ENCODE measurements at places on chromosomes 11 and 22.

- no peak for DNase-seq
Measured at GRCh38 chr22:39722501-39722900, 151.9 kb downstream of the CACNA1I start.

- no peak for DNase-seq
Measured at GRCh38 chr11:126874831-126875230, 125.7 kb downstream of the KIRREL3 start.

DNA sequence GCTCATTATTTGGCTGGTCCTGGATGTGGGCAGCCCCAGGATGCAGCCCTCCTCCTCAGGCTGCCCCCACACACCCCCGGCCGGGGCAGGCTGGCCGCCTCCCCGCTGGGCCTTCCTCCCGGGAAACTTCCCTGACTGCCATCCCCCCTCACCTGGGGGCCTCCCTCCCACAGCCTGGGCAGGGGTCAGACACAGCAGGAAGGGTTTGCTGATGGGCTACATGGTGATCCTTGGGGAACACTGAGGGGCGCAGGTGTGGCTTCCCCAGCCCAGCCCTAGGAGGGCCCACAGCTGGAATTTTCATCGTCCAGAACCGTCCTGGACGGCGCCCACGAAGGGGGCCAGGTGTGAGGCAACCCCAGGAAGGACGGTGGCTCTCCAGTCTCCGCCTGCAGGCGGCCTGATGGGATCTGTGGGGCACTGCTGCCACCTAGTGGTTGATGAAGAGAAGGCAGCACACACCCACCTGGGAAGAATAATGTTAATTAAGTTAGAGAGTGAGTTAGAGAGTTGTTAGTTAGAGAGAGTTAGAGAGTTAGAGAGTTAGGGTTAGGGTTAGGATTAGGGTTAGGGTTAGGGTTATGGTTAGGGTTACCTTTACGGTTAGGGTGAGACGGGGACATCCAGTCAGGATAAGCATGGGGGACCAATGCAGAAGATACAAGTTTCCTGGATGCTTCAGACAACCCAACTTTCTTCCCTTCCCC lies 75.9 kb upstream of the PRR5 start:
- peak; percentile 59 for DNase-seq

- DNase-seq, result no peak
Measured at GRCh38 chr11:3950996-3951660, 95.7 kb downstream of the STIM1 start.

- no peak for DNase-seq
Measured at GRCh38 chr11:133906746-133907145, 50.0 kb downstream of the IGSF9B start.

GRCh38 chr11:100965346-100965745 lies 164.3 kb downstream of the PGR start:
- no peak for DNase-seq

GRCh38 chr11:103091064-103091800 lies 728 bp downstream of the DCUN1D5 start:
- peak; percentile 30 for DNase-seq

- no peak for DNase-seq
Measured at GRCh38 chr11:9700105-9700801, 36.4 kb downstream of the SWAP70 start.

DNA sequence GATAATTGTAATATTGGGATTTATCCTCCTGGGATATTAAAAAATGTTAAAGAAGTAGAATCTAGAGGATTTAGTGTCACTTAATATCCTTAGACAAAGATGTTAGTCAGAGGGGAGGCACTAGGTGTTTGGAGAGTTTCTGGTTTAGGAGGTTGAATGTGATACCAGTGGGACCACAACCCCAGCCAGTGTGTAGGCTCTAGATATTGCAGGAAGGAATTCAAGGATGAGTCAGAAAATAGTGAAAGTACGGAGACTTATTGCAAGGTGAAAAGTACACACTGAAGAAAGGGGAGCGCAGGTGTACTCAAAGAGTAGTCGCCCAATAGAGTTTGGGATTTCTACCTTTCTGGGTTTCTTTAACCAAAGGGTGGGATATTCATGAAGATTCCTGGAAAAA lies 5.7 kb upstream of the TMEM41B start:
- DNase-seq, result no peak

GRCh38 chr11:62125881-62126280 lies 2.1 kb downstream of the INCENP start:
- DNase-seq, result no peak

GRCh38 chr11:12019866-12020416 lies 11.5 kb upstream of the DKK3 start:
- no peak for DNase-seq

GRCh38 chr22:20095521-20095920 lies 15.5 kb downstream of the DGCR8 start:
- DNase-seq, result no peak

- DNase-seq, result no peak
Measured at GRCh38 chr11:36372101-36372771, 76.1 kb downstream of the PRR5L start.

GRCh38 chr11:120054016-120054752 lies 83.7 kb downstream of the TRIM29 start:
- DNase-seq, result no peak

GRCh38 chr11:970319-970871 lies 44.7 kb downstream of the AP2A2 start:
- no peak for DNase-seq

GRCh38 chr11:86594746-86595145 lies 77.7 kb downstream of the ME3 start:
- DNase-seq, result no peak

GRCh38 chr11:93668171-93668570 lies 6.7 kb downstream of the CEP295 start:
- DNase-seq, result no peak

DNA sequence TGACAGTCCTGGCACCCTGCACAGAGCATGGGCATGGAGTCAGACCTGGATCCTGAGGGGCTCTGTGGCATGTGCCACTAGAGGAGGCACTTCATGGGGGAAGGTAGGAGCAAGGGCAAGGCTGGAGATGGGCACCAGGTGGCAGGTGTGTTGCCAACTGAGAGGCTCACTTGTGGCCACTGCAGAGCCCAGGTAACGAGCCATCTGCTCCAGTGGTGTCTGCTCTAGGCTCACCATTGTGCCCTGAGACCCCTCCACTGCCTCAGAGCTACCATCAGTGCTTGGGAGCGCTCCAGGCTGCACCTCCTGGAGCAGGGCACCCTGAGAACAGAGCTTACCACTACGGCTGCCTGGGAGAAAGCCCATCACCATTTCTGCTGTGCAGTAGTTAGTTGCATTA lies 1.3 kb upstream of the ZDHHC8 start:
- DNase-seq, result no peak
